Aorta (tissue), 5 donors: ENCODE measurements at places on chromosomes 6 and 20.

DNA sequence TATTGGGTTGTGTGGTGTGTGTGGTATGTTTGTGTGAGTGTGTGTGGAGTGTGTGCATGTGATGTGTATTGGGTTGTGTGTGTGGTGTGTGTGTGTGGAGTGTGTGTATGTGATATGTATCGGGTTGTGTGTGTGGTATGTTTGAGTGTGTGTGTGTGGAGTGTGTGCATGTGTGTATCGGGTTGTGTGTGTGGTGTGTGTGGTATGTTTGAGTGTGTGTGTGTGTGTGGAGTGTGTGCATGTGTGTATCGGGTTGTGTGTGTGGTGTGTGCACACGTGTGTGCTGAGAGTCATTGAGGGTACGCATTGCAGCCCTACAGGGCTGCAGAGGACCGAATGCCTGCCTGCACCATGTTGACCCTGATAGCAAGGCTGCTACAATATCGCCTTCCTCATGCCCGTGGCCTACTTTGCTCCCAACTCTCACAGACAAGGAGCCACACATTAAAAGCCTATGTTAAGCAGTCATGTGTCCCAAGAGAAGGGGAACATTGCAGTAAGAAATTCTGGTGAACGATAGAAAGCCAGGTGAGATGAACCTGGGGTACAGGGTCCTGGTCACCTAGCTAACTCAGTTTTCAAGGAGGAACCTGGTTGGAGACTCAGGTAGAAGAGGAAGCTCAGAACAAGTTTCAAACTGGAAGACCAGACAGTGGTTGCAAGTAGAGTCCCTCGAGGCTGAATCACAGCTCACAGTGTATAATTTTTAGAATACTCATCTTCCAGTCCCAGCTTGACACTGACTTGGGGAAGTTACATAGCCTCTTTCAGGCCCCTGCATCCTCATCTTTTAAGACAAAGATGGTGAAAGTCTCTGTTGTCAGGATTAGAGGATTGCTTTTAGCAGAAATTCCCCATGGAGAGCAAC lies 45.7 kb upstream of the TMEM170B start:
- no peak for DNase-seq

DNA sequence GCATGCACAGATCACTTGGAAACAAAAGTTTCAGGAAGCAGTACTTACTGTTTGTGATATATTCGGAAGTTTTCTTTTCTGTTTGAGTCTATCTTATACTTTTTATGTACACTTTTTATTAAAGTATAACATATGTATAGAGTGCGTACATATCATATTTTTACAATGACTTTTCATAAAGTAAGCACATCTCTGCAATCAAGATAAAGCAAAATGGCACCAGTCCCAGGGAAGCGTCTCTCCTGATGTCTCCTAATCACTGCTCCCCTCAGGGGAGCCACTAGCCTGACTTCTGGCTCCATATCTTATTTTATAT lies 26.3 kb downstream of the CDS2 start:
- no peak for DNase-seq

GRCh38 chr6:80154160-80154559 lies 47.7 kb downstream of the BCKDHB start:
- no peak for DNase-seq

- DNase-seq: no peak
These were observed 55.8 kb downstream of the PLAGL1 start for GRCh38 chr6:143952060-143952778.

DNA sequence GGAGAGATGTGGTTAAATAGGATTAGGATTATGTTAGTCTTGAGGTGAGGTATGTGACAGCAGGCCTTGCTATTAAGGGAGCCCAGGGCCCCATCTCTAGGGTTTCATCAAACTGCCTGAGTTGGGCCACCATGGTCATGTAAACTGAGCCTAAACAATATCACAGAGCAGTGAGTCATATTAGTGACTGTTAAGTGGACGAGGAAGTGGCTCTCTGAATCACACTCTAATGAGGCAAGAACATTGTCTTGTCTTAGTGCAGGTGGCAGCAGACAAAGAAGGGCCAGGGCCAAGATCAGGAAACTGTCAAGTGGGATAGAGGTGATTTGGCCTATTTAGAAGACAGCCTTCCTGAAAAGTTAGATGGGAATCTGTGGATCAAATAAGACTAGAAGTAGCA lies 23.1 kb downstream of the ENPP3 start:
- DNase-seq: no peak

- no peak for DNase-seq
These were observed 61.4 kb downstream of the PDSS2 start for GRCh38 chr6:107398001-107398400.
